Hindlimb muscle (tissue), 1 donor: ENCODE measurements at places on chromosomes 7 and 10. TPM values are rescaled to one million over a fixed set of nuclear protein-coding genes. Genes with fewer than 3 reads are reported as not detected.

DNA sequence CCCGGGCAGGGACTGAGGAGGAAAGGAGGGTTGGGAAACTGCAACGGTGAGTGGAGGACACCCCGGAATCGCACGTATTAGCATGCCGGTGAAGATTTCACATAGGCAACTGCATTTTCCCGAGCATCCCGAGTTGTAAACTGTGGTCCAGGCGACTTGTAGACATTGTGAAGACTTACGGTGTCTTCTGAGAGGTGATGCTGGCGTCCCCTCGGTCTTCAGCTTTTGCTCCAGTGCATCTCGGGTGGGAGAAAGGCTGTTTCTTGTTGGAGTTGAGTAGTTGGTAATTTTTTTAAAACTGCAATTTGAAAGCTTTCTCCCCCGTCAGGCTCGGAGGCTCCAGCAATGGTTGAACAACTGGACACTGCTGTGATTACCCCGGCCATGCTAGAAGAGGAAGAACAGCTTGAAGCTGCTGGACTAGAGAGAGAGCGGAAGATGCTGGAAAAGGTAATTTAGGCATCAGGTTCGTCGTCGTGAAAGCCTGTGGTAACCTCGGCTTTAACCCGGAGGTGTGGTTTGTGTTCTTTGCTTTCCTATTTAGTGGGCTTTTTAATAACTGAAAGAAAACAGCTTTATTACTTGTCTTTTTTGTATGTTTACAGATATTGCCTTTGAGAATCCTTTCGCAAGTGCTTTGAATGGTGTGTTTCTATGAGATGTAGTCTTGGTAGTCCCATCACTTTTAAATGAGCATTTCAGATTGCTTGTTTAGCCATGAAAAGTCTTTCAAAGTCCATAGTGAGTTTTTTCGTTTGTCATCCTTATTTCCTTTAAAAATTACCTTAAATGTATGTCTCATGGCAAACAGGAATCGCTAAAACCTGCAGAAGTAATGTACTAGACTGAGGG, 687 bp downstream of the HELLS start:
- DNase-seq, result peak; percentile 28

VSTM2A gene
- not detected for polyA plus RNA-seq

TRPV6 gene
- polyA plus RNA-seq, result 0.05 TPM

GRCh38 chr7:102828286-102828685, 79.5 kb downstream of the FAM185A start:
- peak; percentile 41 for DNase-seq

CPXM2 gene
- 0.97 TPM for polyA plus RNA-seq

CPEB3 gene
- 6.1 TPM for polyA plus RNA-seq

- DNase-seq, result no peak
Observed at GRCh38 chr10:4467481-4467880, 358.5 kb upstream of the AKR1E2 start.

DNA sequence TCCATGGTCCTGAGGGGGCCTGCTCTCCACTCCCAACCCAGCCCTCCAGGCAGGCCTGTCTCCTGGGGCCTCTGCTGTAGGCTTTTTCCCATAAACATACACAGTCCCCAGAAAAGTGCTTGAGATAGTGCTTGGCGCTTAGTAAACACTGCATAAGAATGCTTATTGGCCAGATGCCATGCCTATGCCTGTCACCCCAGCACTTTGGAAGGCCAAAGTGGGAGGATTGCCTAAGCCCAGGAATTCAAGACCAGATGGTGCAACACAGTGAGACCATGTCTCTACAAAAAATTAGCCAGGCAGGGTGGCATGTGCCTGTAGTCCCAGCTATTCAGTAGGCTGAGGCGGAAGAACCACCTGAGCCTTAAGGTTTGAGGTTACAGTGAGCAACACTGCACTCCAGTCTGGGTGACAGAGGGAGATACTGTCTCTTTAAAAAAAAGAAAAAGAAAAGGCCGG, 24.6 kb upstream of the ASL start:
- DNase-seq, result no peak

- no peak for DNase-seq
Observed at GRCh38 chr10:90738885-90739284, 119.0 kb downstream of the HTR7 start.

BMPER gene
- 5.8 TPM for polyA plus RNA-seq

- DNase-seq, result peak; percentile 47
Observed at GRCh38 chr7:129213828-129214227, 11.0 kb upstream of the AHCYL2 start.

DNA sequence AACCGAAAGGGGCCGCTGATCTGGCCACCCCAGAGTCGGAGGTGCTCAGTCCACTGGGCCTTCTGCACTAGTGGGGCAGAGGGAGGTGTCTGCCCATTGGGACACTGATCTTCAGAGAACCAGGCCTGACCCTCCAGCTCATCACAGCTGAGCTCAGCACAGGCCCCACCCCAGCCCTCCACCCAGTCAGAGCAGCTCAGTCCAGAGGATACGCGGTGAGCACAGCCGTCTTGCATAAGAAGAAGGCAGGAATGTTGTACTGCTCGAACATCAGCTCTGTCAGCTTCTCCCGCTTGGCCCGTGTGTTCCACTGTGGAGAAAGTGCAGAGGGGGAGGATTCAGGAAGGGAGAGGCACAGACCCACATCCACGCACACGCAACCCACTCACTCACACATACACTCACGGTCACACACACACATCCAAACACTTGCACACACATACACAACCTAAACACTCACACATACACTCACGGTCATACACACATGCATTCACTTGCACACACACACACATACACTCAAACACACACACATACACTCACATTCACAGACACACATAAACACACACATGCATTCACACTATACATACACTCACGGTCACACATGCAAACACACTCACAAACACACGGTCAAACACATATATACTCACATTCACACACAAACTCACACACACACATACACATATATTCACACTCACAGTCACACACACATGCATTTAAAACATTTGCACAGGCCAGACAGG, 6.3 kb downstream of the ACTL6B start:
- DNase-seq, result no peak

DNA sequence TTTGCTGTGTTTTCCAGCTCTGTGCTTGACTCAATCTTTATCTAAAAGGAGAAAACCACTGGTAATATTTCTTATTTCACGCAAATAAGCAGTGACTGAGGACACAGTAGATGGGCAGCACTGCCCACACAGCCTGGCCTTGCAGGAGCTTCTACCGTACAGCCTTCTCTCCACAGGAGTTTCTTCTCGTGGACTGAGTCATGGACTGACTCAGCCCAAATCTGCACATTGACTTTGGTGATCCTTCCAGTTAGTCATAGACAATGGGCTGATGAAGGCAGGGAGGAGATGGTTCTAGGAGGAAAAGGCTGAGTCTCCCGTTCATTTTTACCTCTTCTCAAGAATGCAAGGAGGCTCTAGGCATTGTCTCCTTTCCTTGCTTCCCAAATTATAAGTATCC, 200.7 kb downstream of the RAPGEF5 start:
- DNase-seq, result no peak

DNA sequence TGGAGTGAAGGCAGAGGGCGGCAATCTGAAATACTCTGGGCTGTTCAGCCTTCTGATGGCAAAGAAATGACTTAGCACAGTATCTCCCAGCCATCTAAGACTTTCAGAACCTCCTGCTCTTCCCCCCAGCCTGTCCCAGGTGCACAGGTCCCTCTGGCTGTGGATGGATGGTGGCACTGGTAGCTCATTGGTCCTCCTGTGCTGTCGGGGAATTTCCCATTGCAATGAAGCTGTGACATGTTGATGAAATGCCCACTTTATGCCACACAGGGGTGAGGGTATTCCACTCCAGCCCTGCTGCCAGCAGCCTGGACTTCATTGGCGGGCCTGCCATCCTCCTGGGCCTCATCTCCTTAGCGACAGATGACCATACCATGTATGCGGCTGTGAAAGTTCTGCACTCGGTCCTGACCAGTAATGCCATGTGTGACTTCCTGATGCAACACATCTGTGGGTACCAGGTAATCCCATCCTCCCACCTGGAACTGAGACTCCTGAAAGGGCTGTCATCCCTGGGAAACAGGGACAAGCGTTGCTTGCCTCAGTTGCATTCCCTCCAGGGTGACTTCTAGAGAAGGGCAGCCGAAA, 105.9 kb downstream of the WDFY4 start:
- no peak for DNase-seq

MRLN gene
- polyA plus RNA-seq, result 172 TPM

TDRD1 gene
- polyA plus RNA-seq, result 0.13 TPM

- DNase-seq, result no peak
Observed at GRCh38 chr10:126011995-126012394, 115.6 kb downstream of the FANK1 start.

DNA sequence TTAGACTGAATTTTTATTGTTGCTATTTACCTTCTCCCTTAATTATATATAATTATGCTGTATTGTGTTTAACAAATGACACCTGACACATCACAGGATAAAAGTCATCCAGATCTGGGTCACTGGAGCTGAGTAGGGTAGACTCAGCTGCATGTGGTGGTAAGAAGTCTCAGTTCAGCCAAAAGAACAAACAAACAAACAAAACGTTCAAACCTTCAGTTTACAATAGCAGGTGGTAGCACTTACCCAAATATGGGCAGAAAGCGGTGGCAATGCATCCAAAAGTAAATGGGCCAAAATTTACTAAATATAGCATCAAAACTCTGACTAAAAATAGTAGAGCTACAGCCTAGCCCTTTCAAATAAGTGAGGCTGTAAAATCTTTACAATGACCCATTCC, 42.2 kb downstream of the ZWINT start:
- DNase-seq, result no peak

DNA sequence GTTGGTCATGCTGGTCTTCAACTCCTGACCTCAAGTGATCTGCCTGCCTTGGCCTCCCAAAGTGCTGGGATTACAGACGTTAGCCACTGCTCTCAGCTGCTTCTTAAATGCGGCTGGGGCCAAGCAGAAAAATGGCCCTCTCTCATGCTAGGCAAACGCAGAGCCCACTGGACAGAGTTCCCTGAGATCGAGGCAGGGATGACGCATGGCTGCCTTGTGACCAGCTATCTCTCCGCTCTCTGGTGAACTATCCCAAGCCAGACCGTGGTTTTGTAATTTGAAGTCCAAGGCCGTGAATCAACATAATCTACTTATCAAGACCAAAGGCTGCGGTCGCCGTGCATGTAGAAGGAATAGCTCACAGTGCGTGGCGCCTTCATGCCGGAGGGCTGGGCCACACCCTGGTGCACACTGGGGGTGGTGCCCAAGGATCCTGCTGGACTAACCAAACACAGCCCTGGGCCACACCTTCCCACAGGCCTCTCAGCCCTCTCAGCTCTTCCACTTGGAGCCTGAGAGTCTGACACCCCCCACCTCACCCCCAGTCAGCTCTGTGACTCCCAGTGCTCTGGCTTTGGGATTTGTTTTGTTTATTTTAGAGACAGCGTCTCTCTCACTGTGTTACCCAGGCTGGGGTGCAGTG, 88.1 kb upstream of the CUX1 start:
- no peak for DNase-seq

ARHGEF5 gene
- 2.7 TPM for polyA plus RNA-seq

DNA sequence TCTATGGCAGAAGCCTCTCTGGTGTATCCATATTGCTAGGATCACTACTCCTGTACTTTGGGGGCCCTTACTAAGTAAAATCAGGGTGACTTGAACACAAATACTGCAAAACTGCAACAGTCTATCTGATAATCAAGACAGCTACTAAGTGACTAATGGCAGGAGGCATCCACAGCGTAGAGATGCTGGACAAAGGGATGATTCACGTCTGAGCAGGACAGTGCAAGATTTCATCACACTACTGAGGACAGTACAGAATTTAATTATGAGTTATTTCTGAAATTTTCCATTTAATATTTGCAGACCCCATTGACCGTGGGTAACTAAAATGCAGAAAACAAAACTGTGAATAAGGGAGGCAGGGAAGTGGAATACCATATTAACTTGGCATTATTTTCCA, 10.4 kb downstream of the CUL2 start:
- no peak for DNase-seq

GRCh38 chr10:84341983-84342382, 13.6 kb downstream of the CCSER2 start:
- DNase-seq, result no peak

HGF gene
- polyA plus RNA-seq, result 7.5 TPM

AGBL3 gene
- 3.6 TPM for polyA plus RNA-seq
